ENCODE measurements at places on chromosomes 13 and 19.

- no peak for DNase-seq
These were observed 143.5 kb downstream of the DCT start for GRCh38 chr13:94335761-94336526.

- DNase-seq, result no peak
These were observed 81.2 kb upstream of the GPR183 start for GRCh38 chr13:99388334-99388923.

DNA sequence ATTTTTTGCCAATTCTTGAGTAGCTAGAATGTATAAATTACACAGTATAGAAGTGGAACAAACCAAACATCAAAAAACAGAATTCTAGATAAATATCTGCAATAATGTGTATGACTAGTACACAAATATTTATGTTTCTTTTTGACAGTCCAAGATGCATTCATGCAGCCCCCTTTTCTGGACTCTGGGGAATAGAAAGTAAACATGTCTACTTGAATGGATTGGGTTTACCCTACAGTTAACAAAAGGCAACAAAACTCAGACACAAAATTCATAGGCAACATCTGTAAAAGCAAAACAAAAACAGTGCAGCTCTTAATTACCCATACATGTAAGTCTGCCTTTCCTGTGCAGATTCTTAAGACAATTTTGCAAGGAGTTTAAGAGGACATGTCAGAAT is 419.4 kb upstream of the DACH1 start:
- DNase-seq, result no peak

- DNase-seq, result no peak
These were observed 21.4 kb downstream of the SIAH3 start for GRCh38 chr13:45830121-45830520.

GRCh38 chr19:49730166-49730565 is 32.9 kb downstream of the TSKS start:
- no peak for DNase-seq

- no peak for DNase-seq
These were observed 151.7 kb downstream of the EFNB2 start for GRCh38 chr13:106383791-106384190.

DNA sequence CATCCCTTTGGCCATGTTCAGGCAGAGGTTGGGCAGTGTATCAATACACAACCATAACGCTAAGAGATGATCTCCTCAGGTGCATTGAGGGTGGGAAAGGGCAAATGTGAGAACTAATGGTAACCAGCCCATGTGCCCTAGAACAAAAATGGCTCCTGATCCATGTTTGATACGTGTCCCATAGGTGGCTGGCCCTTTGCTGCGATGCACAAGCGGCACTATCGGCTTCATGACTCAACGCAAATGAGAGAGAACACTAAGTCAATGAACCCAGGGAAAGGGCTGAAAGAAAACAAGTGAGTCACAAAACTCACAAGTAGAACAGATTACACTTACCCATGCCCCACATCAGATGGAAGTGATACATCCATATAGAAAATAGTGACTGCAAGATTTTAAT is 201.7 kb downstream of the ABCC4 start:
- DNase-seq, result no peak

GRCh38 chr13:108835083-108835482 is 205.7 kb downstream of the MYO16 start:
- no peak for DNase-seq

- DNase-seq, result no peak
These were observed 177.3 kb downstream of the URI1 start for GRCh38 chr19:30119180-30119908.
